ENCODE measurements at places on chromosomes 11 and 22.

DNA sequence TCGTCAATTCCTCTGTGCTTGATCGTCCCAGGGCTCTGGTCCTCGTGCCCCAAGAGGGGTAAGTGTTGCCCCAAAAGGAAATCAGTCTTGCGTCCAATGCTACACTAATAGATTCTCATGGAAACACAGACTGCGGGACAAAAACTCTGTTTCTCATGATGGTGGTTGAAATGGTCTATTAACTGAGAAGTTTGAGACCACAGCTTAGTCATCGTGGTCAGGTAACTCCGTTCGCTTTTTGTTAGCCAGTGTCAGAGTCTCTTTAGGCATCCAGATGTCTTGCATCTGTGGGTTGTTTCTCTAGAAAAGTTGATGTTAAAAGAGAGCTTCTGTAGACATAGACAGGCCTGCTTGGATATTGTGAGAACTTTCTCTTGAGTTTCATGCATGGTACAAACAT, 104.6 kb upstream of the SORL1-AS1 start:
- no peak for DNase-seq

DNA sequence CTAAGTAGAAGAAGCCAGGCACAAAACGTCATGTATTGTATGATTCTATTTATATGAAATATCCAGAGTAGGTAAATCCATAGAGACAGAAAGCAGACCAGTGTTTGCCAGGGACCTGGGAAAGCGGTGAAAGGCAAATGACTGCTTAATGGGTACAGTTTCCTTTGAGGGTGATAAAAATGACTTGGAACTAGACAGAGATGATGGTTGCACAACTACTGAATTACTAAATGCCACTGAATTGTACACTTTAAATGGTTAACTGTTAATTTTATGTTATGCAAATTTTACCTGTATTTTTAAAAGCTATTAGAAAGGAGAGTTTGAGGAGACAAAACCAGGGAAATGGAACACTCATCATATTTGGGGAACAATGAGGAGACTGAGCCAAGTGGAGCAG, 61.8 kb upstream of the USP47 start:
- DNase-seq = no peak

GRCh38 chr11:23751280-23751679, 745.6 kb upstream of the LUZP2 start:
- no peak for DNase-seq

- DNase-seq = no peak
Observed at GRCh38 chr22:41598891-41599635, 9.4 kb upstream of the PMM1 start.

DNA sequence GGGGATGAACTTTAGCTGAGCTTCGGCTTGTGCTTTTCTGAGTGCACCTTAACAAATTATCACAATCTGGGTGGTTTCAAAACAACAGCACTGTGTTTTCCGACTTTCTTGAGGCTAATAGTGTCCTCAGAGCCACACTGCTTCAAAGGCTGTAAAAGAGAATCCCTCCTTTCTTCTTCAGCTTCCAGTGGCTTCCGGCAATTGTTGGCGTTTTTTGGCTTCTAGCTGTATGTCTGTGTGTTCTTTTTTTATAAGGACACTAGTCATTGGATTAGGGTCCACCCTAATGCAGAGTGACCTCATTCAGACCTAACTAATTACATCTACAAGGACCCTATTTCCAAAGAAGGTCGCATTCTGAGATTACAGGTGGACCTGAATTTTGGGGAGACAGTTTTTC, 30.6 kb downstream of the KIAA1671 start:
- DNase-seq = no peak

DNA sequence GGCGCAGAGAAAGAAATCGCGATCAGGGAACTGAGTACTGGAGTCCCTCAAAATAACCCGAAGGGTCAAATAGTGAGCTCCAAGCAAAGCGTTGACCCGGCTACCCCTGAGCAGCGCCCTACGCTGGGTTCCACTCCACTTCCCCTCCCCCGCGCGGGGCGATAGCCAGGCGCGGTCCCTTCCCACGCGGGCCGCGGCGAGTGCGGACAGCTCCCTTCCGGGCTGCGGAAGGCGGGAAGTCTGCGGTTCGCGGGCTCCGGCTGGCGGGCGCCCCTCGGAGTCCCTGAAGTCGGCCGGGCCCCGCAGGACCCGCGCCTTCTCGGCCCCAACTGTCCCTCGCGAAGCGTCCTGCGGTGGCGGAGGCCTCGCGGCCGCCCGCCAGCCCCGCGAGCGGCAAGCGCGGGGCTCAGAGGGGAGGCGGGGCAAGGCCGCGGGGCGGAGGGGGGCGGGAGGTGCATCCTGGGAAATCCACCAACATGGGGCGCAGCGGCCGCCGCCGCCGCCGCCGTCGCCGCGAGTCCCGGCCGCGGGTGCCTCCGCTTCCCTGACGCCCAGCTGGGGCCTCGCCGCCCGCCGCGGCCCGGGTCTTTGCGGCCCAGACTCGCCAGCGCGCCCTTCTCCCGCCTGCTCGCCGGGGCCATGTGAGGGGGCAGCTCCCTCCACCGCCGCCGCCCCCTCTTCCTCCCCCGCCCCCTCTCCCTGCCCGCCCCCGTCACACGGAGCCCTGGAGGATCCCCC, at the start of gene QSER1:
Gene QSER1 (plus strand): TSS at position 457 of the 738 bp plus-strand sequence. CDS start 315 bp downstream, outside the sequence.
- DNase-seq = peak; percentile 68

DNA sequence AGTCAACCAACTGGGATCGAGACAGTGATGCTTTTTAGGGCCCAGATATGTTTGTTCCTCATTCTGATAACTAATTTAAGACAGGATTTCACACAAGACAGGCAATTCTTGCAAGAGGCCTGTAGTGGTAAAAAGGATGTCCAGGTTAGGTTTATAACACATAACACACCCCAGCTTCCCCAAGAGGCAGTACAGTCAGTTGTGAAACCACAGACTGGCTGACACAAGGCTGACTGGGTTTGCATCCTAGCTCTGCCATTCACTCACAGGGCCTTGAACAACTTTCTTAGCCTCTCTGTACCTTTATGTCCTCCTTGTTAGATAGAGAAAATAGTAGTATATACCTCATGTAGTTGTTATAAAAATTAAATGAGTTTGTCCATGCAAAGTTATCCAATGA, 55.0 kb upstream of the PTH start:
- no peak for DNase-seq

GRCh38 chr11:9617940-9618339, 44.5 kb downstream of the WEE1 start:
- no peak for DNase-seq

- DNase-seq = no peak
Observed at GRCh38 chr22:46234969-46235368, 15.1 kb downstream of the CDPF1 start.

- no peak for DNase-seq
Observed at GRCh38 chr11:2878782-2879181, 6.8 kb downstream of the CDKN1C start.

DNA sequence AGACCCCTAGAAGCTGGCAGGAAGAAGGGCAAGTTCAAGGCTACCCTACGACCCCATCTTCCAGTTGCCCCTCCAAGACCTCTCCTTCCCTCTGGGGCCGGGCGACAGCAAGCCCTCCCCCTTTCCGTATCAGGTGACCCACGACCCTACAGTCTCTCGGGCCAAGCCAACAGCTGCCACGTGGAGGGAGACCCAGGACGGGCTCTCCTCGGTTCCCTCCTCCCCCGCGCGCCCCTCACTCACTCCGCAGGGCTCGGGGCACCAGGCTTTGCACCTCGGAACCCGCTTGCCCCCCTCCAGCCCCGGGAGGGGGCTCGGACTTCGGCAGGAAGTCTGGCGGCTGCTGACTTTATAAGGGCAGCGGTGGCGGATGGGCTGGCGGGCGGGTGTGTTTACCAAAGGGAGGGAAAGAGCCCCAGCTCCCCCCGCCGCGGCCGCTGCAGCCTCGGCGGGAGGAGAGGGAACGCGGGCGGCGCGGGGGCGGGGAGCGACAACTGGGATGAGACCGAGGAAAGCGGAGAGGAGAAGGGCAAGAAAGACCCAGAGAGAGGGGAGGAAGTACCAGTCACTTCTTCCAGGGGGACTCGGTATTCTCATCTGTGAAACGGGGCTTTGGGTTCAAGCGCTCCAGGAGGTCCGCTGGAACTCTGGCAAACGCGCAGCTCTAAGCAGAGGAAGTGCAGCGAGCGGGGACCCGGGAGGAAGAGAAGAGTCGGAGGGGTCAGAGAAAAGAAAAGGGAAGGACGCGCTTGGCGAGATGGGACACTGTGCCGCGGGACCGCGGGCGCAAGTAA, 767 bp downstream of the SLC43A1 start:
- DNase-seq = peak; percentile 29

DNA sequence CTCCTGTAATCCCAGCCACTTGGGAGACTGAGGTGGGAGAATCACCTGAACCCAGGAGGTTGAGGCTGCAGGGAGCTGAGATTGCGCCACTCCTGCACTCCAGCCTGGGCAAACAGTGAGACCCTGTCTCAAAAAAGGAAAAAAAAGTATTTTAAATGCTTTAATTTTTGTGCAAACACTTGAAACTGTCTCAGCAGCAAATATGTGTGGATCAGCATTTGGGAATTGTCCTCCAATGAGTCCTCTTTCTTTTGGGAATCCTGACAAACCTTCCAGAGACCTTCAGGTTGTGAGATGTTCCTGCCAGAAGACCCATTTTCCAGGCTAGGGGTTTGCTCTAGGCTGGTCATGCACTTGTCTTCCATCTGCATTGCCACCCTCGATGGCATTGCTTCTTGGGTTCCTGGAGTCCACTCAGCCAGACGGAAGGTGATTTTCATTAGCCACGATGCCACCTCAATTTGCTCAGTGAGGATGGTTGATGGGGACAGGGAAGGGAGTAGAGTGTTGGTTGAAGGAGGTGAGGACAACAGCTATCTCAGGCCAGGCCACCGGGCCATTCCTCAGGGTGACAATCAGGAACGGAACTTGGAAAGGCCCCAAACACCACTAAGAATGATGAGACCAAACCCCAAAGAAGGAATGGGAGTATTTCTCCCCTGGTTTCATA, 55.4 kb downstream of the ST14 start:
- DNase-seq = no peak
